SJSA1 (cell line): ENCODE measurements at places on chromosomes 2 and 18.
A peak's percentile ranks its signal among the peaks of the same experiment; 100 is the strongest.

GRCh38 chr2:145360129-145360790 is 840.3 kb upstream of the ZEB2 start:
- DNase-seq, result no peak

GRCh38 chr2:55048508-55049042 is 1.7 kb downstream of the RTN4 start:
- peak; percentile 49 for DNase-seq

DNA sequence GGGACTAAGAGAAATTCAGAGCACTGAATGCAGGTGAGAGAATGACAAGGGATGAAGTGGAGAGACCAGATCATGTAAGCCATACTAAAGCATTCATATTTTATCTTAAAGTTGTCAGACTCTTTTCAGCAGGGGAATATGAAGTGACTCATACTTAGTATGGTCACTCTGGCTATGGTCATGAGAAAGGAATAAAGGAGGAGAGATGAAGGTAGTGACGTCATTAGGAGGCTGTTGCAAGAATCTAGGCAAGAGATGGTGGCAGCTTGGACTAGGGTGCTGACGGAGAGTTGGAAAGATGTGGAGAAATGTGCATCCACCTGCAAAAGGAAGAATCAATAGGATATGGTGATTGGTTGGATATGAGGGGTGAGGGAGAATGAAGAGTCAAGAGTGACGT is 203.2 kb upstream of the ACVR2A start:
- DNase-seq, result no peak

- DNase-seq, result no peak
Measured at GRCh38 chr2:216994353-216994854, 134.5 kb upstream of the TNP1 start.

GRCh38 chr18:76405280-76405679 is 89.8 kb downstream of the ZNF516 start:
- peak; percentile 39 for DNase-seq

GRCh38 chr2:60337142-60337497 is 216.3 kb downstream of the BCL11A start:
- DNase-seq, result no peak
